ENCODE measurements at places on chromosomes 6 and 20. TPM values are rescaled to one million over a fixed set of nuclear protein-coding genes. Genes with fewer than 3 reads are reported as not detected.

- no peaks in the 10 kb centered on the region for H3K27me3 ChIP-seq
- H3K36me3 ChIP-seq = peaks cover 3% of the 10 kb centered on the region
- peak overlapping the region; percentile 44 for H3K27ac ChIP-seq
- H3K4me1 ChIP-seq = peaks cover 4% of the 10 kb centered on the region
Observed at GRCh38 chr6:169722362-169723199, 1.7 kb downstream of the PHF10 start.

- H3K36me3 ChIP-seq = peaks cover 22% of the 10 kb centered on the region
- no peak overlapping the region for H3K27ac ChIP-seq
- DNase-seq = no peak
- no peaks in the 10 kb centered on the region for H3K27me3 ChIP-seq
- no peak overlapping the region for H3K4me3 ChIP-seq
Observed at GRCh38 chr20:49851231-49851705, 38.6 kb downstream of the SLC9A8 start.

- no peaks in the 10 kb centered on the region for H3K36me3 ChIP-seq
- peaks cover 5% of the 10 kb centered on the region for H3K27me3 ChIP-seq
- no peak overlapping the region for H3K4me3 ChIP-seq
- H3K4me1 ChIP-seq = no peaks in the 10 kb centered on the region
Observed at GRCh38 chr6:68633281-68633971, 1.7 kb upstream of the ADGRB3 start.

- H3K4me1 ChIP-seq = peaks cover 2% of the 10 kb centered on the region
- no peak overlapping the region for H3K4me3 ChIP-seq
- no peaks in the 10 kb centered on the region for H3K36me3 ChIP-seq
- no peaks in the 10 kb centered on the region for H3K27me3 ChIP-seq
- peak; percentile 84 for DNase-seq
- H3K27ac ChIP-seq = no peak overlapping the region
Observed at GRCh38 chr6:146968041-146968760, 236.0 kb upstream of the STXBP5 start.

DNA sequence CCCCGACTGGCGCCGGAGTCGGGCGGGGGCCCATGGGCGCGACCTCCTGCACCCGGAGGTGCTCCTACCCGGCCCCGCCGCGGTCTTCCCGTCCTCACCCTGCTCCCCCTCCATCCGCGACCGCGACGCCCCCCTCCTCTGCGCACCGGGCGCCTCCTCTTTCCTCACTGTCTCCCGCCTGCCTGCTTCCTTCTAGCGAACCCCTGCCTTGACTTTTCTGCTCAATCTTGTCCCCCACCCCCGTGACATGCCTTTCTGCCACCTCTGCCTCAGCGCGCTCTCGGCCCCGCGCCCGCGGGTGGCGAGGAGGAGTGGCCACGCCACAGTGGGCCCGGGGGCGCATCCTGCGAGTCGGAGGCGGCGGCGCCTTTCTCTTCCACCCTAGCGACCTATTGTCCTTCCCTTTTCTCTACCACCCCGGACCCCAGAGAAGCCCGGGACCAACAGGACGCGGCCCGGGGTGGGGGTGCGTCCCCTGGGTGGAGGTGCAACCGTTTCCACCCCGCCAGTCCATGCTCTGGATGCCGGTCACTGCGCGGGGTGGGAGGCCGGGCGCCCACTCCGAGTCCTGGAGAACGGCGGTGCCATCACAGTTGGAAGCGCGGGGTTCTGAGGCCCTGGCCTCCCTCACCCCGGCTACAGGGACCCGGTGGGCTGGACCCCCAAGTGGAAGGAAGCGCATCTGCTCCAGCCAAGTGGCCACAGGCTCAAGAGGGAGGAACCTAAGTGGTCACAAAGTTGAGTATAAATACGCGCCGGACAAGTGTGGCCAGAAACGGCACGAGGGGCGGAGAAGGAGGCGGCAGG is 2.0 kb downstream of the PDE10A start:
- H3K4me1 ChIP-seq = peaks cover 11% of the 10 kb centered on the region
- peaks cover 3% of the 10 kb centered on the region for H3K27me3 ChIP-seq
- H3K36me3 ChIP-seq = no peaks in the 10 kb centered on the region
- DNase-seq = peak; percentile 19
- H3K27ac ChIP-seq = peak overlapping the region; percentile 82

DNA sequence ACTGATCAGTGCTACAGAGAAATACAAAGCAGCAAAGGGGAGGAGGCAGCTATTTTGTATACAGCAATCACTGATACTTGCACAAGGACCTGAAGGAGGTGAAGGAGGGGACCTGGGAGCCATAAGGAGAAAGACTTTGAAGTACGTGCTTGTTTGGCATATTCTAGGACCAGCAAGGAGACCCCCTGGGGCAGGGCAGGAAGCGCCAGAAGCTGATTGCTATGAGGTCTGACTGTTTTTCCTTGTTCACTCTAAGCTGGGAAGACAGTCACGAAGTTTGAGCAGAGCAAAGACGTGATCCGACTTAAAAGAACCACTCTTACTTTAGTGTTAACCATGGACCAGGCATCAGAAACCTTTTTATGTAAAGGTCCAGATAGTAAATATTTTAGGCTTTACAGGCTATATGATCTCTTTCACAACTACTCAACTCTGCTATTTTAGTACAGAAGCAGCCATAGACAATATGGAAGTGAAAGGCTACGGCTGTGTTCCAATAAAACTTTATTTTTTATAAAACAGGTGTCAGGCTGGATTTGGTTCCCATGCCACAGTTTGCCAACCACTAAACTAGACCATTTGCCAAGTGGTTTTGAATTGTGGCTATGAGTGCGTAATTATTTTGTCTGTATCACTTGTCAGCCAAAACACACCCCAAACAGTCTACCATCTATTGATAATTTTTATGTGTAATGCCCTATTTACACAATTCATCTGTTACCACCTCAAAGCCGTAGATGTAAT is 217.9 kb downstream of the PRL start:
- DNase-seq = no peak
- no peaks in the 10 kb centered on the region for H3K36me3 ChIP-seq
- no peak overlapping the region for H3K4me3 ChIP-seq

DNA sequence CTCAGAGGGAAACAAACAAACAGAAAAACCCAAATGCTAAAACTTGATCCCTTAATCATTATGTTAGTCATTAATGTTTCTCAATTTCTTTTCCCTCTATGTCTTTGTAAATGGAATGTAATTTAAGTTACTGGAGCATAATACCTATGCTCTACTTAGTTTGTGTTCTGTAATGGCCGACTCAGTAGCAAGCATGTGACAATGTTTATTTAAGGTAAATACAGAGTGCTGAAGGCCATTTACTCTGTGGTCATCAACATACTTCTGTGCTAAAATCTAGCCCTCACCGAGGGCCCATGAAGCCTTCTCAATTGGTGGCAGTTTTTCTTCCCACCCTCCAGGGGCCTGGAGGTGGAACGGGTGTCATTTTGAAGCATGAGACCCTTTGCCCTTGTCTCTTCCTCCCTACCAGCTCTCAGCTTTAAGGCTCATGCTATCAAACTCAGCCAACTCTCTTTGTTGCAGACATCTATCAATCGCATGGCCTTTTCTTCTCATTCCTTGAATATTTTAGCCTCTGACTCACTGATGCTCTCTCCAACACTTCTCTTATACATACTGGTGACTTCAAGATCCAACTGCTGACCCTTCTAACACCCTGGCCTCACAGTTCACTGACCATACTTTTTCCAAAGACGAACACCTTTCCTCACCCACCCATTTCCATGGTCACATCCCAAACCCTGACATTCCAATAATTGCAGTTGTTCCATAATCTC is 48.2 kb downstream of the STX7 start:
- peaks cover 13% of the 10 kb centered on the region for H3K4me1 ChIP-seq
- DNase-seq = peak; percentile 23
- no peaks in the 10 kb centered on the region for H3K27me3 ChIP-seq
- no peak overlapping the region for H3K4me3 ChIP-seq

DNA sequence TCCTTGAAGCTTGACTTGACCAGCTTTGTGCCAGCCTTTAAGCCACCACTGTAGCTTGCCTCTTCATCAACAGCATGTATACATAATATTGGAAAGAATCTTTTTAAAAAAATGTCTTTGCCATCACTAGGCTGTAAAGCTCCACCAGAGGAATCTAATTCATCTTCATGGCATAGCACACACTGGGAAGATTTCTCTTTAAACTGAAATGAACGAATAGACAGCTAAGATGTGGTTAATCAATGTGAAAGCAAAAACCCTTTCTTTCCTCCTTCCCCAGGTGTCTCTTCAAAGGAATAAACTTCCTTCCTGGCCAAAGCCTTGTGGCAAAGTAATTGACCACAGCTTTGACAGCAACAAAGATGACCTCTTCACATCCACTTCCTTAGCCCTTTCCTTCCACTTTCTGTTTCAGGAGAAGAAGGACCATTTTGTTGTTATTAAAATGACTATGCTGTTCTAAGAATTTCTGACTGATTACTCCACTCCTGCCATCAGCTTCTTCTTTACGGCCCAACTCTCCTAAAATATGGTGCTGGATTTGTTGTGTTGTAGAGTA is 428.7 kb upstream of the SOX4 start:
- H3K4me3 ChIP-seq = no peak overlapping the region
- no peaks in the 10 kb centered on the region for H3K27me3 ChIP-seq
- H3K4me1 ChIP-seq = no peaks in the 10 kb centered on the region
- H3K36me3 ChIP-seq = no peaks in the 10 kb centered on the region
- DNase-seq = peak; percentile 52

PPP1R14C gene
- total RNA-seq = not detected
